ENCODE measurements at places on chromosomes 5 and 9. TPM values are rescaled to one million over a fixed set of nuclear protein-coding genes. Genes with fewer than 3 reads are reported as not detected.

AGXT2 gene
- total RNA-seq: not detected

SPATA31D3 gene
- not detected for total RNA-seq

LCP2 gene
- total RNA-seq: 0.07 TPM

OTP gene
- total RNA-seq: not detected

DMGDH gene
- 2.9 TPM for total RNA-seq

NR5A1 gene
- not detected for total RNA-seq

ADAMTSL2 gene
- total RNA-seq: 0.54 TPM

BTNL3 gene
- total RNA-seq: not detected

LCN15 gene
- total RNA-seq: not detected

RECK gene
- 4.0 TPM for total RNA-seq

FAT2 gene
- 0.58 TPM for total RNA-seq

- DNase-seq: no peak
These were observed 31.6 kb downstream of the TMEM161B start for GRCh38 chr5:88236866-88237642.

GRCh38 chr5:146427619-146427997 is 19.5 kb upstream of the TCERG1 start:
- no peak for DNase-seq

GRCh38 chr5:1975406-1975715 is 92.6 kb upstream of the IRX4 start:
- no peak for DNase-seq

- DNase-seq: no peak
These were observed 26.2 kb upstream of the SERINC5 start for GRCh38 chr5:80282054-80282453.

GRCh38 chr9:25724424-25724823 is 46.2 kb upstream of the TUSC1 start:
- peak; percentile 52 for DNase-seq

- DNase-seq: no peak
These were observed 181.4 kb downstream of the ADCY2 start for GRCh38 chr5:7577381-7577780.

DNA sequence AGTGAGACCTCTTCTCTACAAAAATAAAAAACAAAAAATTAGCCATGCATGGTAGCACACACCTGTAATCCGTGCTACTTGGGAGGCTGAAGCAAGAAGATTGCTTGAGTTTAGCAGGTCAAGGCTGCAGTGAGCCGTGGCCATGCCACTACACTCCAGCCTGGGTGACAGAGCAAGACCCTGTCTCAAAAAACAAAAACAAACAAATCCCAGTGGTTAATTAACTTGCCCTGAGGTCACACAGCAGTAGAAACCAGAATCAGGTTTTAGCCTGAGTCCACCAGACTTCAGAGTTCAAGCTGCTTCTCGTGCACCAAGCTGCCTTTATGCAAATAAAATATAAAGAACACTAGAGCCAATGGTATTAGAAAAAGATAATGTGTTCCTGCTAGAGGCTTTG is 169.7 kb downstream of the GOLPH3 start:
- no peak for DNase-seq

- no peak for DNase-seq
These were observed 10.0 kb upstream of the MATR3 start for GRCh38 chr5:139283252-139284166.

GRCh38 chr5:169636477-169637084 is 494 bp upstream of the DOCK2 start:
- no peak for DNase-seq

GRCh38 chr9:33852216-33852826 is 35.4 kb downstream of the UBE2R2 start:
- no peak for DNase-seq

DNA sequence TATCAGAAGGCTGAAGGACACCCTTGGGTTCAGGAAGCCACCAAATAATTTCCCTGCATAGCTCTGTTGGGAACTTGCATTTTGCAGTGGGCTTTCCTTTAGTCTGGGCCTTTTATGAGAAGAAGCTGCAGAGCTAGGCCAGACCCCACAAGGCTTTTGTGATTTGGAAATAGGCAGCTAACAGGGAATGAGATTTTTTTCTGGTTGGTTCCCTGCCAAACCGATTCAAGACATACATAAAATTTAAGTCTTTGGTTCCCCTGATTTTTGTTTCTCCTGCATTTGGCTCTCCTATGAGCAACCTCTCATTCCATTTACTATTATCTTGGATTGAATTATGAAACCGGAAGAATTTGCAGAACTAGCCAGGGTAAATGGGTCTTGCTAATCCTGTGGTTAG is 81.5 kb upstream of the PTCH1 start:
- DNase-seq: no peak

DNA sequence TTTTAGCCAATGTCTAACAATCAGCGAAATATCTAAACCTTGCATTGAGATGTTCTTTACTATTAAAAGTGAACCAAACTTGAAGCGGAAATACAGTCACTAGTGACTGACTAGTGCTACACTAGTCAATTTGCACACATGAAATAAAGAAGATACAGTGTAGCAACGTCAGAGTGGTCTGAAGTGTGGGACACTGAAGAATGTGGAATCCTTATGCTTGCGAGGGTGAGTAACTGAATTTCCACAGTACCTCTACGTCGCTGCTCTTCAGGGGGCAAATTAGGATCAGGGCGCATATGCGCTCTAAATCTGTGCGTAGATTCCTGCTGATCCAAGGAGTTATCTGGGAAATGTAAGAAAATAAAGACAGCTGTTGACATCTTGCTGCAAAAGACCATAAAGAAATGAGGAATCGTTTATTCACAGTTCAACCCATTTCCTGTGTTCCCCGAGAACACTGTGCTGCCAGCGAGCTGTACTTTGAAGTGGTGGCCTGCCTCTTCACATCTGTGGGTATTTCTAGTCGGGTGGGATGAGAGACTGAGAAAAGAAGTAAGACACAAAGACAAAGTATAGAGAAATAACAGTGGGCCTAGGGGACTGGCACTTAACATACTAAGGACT is 39.8 kb upstream of the FLT4 start:
- no peak for DNase-seq

DNA sequence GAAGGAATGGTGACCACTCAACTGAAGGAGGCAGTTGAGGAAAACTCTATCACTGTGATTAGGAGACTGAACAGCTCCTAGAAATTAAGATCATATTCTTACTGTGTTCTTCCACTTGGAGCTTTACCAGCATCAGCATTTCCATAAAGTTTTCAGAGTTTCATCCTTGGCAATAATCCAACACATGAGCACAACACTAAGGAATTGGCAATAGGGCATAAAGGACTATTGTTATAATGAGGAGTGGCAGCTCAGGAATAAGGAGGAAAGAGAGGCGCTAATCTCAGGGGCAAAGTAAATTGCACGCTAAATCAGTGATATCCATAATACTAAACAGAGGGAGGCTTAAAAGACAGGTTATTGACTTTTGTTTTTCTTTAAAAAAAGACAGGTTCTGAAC is 338.9 kb downstream of the EFNA5 start:
- no peak for DNase-seq

DNA sequence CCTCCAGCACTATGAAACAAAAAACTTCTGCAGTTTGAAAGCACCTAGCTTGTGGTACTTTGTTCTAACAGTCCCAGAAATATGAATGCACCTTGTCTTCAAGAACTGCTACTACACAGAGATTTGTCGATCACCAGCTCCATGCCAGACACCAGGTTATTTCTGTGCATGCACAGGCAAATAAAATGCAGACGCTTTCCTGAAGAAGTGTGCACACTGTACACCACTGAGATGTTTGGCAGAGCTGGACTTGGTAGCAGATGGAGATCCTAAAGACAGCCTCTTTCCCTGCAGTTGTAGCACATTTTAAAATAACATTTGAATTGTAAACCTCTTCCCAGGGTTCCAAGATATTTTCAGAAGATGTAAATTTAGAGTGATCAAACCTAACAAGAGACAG is 730.0 kb downstream of the MTRR start:
- no peak for DNase-seq

- DNase-seq: no peak
These were observed 72.5 kb upstream of the RXRA start for GRCh38 chr9:134253606-134254205.

GRCh38 chr5:156824800-156825199 is 25.3 kb upstream of the PPP1R2B start:
- peak; percentile 10 for DNase-seq

GRCh38 chr9:4139196-4139595 is 160.7 kb downstream of the GLIS3 start:
- no peak for DNase-seq

- DNase-seq: no peak
These were observed at the start of gene TMOD1 for GRCh38 chr9:97501177-97501971. Gene TMOD1, plus strand, starts transcription at chr9:97501666. Its CDS starts 22,523 bp downstream, at chr9:97524189.

DNA sequence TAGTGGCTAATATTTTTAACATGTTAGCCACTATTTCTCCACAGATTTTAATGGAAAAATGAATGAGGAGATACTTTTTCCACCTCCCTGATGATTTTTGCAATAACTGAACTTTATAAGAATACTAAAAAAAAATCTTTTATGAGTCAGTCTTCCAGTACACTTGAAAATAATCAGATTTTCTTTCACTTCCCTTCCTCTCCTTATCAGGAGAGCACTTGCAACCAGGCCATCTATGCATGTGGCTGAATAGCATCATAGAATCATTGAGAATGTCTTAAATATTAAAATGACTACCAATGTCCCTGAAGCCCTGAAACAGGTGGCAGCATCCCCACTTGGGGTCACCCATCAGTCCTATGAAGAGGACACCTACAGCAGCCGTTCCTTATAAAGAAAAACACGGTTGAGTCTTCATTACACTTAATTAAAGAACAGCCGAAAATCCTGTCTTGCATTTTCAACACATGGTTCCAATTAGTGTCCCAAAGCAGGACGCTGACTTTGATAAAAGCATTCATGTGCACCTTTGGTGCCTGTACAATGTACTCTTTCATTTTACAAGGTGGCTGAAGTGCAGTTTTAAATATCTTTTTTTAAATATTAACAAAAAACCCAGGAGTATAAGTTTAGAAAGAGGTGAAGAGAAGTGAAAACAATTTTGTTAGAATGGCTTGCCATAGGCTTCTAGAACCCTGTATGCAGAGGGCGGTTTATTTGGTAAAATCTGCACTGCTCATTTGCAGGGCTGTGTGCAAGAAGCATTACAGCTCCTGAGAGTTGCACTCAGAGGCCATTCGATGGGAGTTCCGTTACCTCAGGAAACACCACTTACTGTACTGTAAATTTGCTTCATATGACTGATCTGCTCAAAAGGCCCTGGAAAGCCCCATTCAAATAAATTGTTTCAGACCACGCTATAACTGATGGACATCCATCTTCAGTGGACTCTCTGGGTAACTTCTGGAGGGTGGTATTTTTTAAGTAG is 106.9 kb upstream of the VCAN start:
- no peak for DNase-seq

DNA sequence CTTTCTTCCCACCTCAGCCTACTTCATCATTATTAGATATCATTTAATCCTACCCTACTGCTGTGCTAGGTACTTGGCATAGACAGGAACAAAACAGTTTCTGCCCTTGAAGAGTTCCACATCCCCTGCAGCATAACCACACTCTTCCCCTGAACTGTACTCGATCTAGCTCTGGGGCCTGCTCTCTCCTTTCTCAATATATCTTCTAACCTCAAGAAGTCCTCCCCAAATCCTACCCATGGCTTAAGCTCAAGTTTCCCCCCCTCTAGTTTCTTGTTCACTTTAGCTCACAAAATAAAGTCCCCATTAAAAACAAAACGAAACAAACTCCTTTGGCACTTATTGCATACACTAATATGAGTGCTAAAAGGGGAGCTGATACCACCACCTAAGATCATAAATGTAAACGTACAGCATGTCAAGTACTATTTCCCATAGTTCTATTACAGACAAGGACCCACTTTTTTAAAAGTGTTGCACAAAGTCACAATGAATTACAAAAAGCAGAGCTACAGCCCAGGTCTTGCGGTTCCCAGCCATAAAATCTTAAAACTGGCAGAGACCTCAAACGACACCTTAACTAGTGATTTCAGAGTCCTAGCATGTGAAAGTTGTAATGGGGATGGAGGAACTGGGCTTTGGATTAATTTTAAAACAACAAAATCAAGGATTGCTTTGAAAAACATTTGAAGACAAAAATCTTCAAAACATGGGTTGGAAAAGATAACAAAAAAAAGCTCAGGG is 80.7 kb downstream of the PTPDC1 start:
- DNase-seq: no peak

- DNase-seq: no peak
These were observed 35.1 kb upstream of the EXOC3 start for GRCh38 chr5:407801-408268.

- DNase-seq: no peak
These were observed 13.3 kb downstream of the SLC25A46 start for GRCh38 chr5:110751902-110752762.

GRCh38 chr5:146921225-146921624 is 42.7 kb upstream of the PPP2R2B start:
- DNase-seq: no peak

GRCh38 chr9:31908891-31909480 is 475.5 kb upstream of the ACO1 start:
- no peak for DNase-seq

DNA sequence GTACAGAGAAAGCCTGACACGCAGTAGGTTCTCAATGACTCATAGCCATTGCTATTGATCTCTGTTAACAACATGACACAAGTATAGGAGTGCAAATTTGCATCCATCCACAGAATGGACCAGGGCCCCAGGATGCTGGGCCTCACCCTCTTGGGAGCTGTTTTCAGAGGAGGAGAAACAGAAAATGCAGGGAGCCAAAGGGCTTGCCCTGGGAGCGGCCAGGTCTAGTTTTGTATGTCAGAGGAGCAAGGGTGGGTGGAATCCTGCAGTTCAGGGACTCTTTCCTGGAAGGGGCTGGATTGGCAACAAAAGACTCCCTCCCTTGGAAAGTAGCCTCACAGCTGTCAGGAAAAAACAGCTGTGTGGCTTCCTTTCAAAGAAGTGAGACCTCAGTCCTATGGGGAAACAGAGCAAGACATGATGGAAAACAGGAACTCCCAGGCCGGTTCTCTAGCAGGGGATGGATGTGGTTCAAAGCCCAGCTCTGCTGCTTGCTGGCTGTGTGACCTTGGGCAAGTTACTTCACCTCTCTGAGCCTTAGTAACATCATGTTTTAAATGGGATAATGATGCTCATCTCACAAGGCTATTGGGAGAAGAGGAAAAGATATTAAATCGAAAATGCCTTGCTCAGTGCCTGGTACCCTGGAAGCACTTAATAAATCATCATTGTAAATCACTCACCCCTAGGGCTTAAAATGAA is 50.5 kb upstream of the SH3PXD2B start:
- DNase-seq: no peak

DNA sequence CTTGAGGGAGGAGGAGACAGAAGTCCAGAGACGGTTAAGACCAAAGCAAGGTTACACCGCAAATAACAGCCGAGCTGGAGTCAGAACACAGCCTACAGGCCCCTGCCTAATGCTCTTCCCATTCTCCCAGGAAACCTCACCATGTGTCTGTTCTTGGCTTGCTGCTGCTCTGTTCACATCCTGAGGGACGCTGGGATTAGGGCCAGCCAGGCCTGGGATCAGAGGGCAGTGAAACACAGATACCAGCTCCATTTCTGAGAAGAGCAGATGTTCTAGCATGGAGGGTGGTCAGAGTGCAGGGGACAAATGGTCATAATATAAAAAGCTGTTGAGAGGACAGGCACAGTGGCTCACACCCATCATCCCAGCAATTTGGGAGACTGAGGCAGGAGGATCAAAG is 124.8 kb upstream of the LARP1 start:
- DNase-seq: no peak
